ENCODE measurements at places on chromosomes 5 and 9. TPM values are rescaled to one million over a fixed set of nuclear protein-coding genes. Genes with fewer than 3 reads are reported as not detected.

- no peak for DNase-seq
These were observed 353.8 kb upstream of the WWC1 start for GRCh38 chr5:167937635-167937998.

DNA sequence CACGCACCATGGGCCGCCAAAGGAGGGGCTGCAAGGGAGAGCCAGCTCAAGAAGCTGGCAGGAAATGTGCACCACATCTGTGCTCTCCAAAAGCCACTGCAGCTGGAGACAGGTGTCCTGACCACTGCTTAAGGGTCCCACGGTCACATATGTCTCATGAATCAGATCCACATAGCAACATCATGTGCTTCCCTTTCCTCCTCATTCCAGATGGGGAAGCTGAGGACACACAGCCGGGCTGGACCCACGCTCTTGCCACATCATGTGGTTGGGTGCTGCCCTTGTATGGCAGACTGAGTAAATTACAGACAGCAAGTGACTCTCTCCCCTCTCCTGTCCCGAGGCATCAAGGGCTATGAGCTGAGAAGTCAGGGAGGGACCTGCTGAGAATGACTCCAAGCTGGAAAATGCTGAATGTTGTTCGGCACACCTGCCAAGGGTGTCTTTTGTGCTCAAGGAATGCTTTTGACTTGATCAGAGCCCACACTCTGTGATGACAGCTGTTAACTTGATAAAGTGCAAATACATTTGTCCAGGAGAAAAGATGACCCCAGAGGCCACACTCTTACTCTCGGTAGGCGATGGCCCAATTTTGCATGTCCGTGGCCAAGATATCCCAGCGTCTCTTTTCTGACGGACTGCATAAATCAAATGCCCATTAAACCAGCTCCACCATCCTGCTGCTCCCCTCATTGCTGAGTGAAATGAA, 58.2 kb downstream of the NSUN2 start:
- DNase-seq = no peak

DNA sequence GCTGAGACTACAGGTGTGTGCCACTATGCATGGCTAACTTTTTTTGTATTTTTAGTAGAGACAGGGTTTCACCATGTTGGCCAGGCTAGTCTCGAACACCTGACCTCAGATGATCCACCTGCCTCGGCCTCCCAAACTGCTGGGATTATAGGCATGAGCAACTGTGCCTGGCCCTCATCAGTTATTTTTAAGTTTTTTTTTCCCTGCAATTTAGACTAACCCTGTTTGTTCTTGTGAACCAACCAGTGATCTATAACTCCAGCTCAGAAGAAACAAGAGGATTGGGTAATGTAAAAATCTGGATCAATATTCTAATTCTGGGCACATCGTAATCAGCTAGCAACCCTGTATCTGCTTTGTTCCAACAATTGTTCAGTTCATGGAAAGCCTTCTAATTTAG, 155.7 kb downstream of the NXNL2 start:
- no peak for DNase-seq

- no peak for DNase-seq
These were observed 59.3 kb downstream of the CAST start for GRCh38 chr5:96721351-96721977.

DNA sequence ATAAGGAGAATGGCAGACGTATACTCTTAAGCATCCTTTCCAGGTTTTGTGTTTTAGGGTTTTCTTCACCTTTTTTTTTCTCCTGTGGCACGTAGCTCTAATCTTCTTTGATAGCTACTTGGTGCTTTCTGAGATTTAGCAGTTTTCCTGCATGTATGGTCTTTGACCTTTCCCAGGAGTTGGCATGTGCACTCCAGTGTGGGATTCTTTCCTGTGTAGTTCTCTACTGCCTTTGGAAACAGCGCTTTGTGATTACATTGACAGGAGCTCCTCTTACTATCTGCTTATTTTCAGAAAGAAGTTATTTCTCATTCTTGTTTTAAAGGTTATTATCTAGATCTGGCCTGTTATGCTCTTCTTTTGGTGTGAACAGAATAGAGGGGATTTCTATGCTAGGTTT, 65.5 kb downstream of the UNC13B start:
- DNase-seq = no peak

- no peak for DNase-seq
These were observed 5.8 kb upstream of the PPARGC1B start for GRCh38 chr5:149724130-149724840.

The PDLIM7 gene
- total RNA-seq = 28.7 TPM

The PCDHGA11 gene
- 14.3 TPM for total RNA-seq

- DNase-seq = no peak
These were observed 454.1 kb upstream of the NUDT12 start for GRCh38 chr5:104016646-104017045.

DNA sequence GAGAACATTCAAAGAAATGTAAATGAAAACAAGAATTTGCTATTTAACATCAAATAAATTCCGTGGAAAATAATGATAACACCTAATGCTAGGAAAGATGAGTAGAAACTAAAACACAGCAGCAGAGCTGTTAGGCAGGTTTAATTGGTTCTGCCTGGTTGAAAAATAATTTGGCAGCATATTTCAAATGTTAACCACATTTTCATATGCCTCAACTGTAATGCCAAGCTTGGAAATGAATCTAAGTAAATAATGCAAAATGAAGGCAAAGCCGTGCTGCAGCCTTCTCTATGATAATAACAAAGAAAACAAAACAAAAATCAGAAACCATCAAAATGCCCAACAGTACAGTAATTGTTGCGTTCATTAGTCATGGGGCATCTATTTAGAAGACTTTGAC, 79.9 kb upstream of the MSX2 start:
- no peak for DNase-seq

GRCh38 chr9:22483528-22484070, 37.0 kb downstream of the DMRTA1 start:
- DNase-seq = no peak

- no peak for DNase-seq
These were observed 39.9 kb downstream of the RHOBTB3 start for GRCh38 chr5:95770830-95771708.

The HBEGF gene
- total RNA-seq = 63.5 TPM

- no peak for DNase-seq
These were observed 22.9 kb downstream of the KDM4C start for GRCh38 chr9:6780690-6781089.

The DPP7 gene
- total RNA-seq = 85.2 TPM

The PDGFRB gene
- total RNA-seq = 23.8 TPM

- DNase-seq = no peak
These were observed 132.7 kb downstream of the PAPPA start for GRCh38 chr9:116286297-116286696.

The MYMK gene
- total RNA-seq = not detected

The CTNND2 gene
- 0.76 TPM for total RNA-seq

DNA sequence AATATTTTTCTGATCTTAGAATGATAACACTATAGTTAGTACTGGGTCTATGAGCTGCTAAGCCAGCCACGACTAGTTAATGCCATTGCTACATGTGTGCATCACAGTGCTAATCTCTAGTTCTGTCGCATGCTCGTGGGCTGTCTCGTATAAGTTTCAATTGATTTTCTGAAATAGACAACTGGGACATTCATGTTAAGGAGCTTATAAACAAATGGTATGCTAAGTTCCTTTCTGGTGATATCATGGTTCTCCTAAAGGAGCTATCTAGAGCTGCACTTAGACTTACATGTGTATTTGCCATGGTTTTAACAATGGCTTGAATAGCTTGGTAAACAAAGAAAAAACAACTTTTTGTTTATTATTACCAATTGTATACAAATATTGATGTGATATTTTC, 46.2 kb downstream of the F2RL2 start:
- no peak for DNase-seq

- no peak for DNase-seq
These were observed 260.7 kb upstream of the ARRDC3 start for GRCh38 chr5:91643797-91644196.

GRCh38 chr9:130159057-130159456, 13.1 kb upstream of the NCS1 start:
- no peak for DNase-seq

The SLC26A2 gene
- 43.0 TPM for total RNA-seq

The LRRC19 gene
- total RNA-seq = not detected

DNA sequence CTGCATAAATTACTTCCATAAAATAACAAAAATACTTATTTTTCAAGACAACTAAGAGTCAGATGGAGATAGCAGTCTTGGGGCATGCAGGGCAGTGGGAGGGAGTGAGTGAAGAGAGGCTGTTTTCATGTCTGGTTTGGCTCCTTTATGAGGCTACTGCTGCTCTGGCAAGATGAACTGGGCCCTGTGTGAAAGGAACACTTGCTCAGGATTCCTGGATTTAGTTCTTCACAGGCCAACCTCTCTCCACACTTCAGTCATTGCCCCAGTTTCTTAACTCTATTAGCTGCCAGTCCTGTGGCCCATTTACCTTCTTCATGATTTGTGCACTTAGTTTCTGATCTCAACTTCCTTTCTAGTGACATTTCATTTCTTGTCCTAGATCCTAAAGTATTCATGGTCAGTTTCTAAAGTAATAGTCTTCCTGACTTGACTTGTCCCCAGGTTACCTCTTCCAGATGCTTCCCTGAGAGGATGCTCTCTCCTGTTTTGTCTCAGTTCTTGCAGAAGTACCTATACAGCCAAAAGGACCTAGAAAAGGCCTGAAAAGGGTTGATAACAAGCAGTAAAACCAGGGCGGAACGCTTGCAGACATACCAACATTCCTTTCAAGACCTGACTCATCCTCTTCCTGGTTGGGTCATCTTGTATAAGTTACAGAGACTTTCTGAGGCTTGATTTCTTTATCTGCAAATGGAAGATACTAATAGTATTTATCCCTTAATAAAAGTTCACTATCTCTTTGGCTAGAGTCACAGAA, 77.0 kb upstream of the ZFAND5 start:
- DNase-seq = no peak

Measured in suprapubic skin (tissue), 4 donors.